ENCODE measurements at places on chromosomes 4 and X.

- no peak for DNase-seq
Measured at GRCh38 chrX:139647597-139647996, 60.4 kb downstream of the MCF2 start.

DNA sequence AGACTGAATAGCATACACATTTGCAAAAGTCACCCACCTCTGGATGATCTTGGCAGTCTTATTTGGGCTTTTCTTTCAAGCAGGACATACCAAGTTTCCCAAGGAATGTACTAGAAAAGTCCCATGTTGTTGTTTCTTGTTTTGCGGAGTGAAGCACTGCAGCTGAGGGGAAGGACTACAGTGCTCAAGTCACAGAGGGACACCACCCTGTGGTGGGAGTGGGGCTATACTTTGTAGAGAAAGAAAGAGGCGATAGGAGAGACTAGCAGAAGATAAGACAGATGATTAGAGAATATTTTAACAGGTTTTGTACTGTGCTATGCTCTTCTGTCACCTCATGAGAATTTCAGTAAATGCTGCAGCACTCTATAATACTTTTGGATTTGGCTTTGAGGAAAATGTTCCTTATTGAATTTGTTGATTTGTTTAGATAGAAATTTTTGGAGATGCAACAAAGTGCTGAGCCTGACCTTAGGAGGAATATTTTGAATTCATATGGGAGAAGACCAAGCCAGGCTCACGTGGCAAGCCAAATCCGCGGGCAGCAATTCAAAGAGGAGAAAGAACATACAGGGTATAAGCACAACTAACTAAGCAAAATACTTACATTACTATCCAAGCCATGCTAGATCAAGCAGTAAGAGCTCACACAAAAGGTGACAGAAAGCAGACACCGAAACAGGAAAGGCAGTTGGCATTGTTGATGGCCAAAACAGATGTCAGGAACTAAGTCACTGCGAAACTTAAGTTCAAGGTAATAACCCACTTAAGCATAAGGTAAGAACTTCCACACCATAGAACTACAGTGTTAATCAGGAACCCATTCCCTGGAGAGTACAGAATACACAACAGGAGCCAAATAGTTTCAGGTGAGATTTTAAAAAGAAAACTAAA is 280.3 kb upstream of the INTU start:
- no peak for DNase-seq

GRCh38 chr4:20338841-20339240 is 87.1 kb downstream of the SLIT2 start:
- DNase-seq, result no peak

GRCh38 chr4:170446782-170447181 is 357.0 kb upstream of the AADAT start:
- DNase-seq, result no peak

- no peak for DNase-seq
Measured at GRCh38 chrX:83508526-83509253, 600 bp downstream of the POU3F4 start.

- DNase-seq, result no peak
Measured at GRCh38 chr4:165364452-165365080, 14.2 kb upstream of the CPE start.

DNA sequence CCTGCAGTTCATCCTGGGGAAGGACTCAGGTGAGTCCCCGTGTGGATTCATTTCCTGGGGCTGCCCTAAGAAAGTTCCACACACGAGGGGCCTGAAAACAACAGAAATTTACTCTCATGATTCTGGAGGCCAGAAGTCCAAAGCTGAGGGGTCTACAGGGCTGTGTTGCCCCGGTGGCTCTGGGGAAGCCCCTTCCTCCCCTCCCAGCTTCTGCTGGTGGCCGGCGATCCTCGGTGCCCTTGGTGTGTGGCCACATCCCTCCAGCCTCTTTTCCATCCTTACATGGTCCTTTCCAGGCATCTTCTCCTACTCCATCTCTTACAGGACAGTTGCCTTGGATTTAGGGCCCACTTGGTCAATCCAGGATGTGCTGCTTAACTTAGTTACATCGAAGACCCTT is 15.1 kb downstream of the SH3BP2 start:
- DNase-seq, result no peak

DNA sequence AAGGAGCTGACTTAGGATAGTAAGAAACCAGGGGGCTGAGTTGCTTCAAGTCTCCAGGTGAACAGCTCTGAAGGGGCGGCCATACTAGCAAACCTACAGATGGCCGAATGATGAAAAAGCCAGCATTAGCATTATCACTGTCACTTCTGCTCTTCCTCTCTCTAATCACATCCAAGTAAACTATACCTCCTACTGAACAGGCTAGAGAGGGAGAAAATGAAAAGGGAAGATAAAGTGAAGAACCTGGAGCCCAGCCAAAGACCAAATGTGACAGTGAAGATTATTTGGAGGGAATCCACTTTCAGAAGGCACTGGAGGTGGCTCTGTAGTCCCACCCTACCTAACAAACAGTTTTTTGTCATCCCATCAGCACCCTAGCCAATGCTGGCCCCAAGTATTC is 50.4 kb upstream of the PRPS1 start:
- DNase-seq, result no peak

- no peak for DNase-seq
Measured at GRCh38 chr4:110666030-110666429, 43.2 kb upstream of the PITX2 start.

DNA sequence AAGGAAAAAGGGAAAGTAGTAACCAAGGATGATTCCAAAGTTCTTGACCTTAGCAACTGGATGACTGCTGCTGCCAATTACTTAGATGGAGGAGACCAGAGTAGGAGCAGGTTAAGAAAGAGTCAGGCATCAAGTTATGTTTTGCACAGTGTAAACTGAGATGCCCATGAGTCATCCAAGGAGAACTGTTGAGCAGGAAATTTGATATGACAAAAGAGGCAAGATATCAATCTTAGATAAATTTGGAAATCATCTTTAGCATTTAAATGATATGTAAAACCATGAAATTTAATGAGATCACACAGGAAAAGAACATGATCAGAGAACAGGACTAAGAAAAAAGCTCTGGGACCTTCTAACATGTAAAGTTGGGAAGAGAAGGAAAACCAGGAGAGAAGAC is 361.3 kb downstream of the OPHN1 start:
- DNase-seq, result no peak

DNA sequence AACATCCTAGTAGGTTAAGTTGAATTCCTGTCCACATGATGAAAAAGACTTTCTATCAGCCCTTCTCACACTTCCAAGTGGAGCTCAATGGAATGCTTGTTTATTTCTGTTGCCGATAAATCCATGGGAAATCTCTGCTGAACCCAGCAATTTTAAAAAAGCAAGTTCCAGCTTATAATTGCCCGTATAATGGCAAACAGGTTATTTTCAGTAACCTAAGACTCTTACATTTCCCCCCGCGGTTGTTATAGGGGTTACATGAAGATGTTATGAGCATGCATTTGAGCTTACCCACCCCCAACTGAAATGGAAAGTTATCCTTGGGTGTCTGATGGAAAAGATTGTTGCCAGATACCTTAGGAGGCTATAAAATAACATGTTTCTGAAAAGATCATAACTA is 136.2 kb downstream of the PALLD start:
- DNase-seq, result no peak

DNA sequence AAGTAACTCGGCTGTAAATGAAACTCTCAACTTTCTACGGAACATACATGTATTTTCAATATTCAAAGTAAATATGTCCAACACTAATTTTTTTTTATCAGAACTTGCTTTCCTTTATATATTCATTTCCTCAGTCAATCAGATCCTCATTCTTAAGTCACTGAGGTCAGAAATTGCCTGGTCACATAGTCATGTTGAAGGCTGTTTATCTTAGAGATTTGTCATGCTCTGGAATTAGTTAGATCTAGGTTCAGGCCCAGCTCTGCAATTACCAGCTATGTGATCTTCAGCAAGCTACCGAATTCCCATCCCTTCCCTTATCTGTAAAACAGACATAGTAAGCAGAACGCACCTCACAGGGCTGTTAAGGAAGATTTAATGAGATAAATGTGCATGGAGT is 228.8 kb downstream of the SPCS3 start:
- no peak for DNase-seq

DNA sequence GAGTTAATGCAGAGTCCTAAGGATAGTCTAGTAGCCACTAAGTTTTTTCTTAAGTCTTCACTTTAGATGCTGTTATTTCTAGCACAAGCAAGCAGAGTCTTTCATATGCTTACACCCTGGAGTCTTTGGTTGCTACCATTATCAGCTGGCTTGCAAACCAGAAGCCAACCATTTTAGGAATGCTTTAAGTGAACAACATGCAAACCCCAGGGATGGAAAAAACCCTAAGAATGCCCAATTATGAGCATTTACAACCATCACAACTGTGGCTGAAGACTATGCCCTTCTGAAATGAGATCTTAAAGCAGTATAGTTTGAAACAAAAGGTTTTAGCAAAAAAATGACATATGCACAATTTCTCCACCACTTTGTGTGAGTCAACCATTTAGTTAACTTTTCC is 6.6 kb downstream of the MID1IP1 start:
- no peak for DNase-seq

DNA sequence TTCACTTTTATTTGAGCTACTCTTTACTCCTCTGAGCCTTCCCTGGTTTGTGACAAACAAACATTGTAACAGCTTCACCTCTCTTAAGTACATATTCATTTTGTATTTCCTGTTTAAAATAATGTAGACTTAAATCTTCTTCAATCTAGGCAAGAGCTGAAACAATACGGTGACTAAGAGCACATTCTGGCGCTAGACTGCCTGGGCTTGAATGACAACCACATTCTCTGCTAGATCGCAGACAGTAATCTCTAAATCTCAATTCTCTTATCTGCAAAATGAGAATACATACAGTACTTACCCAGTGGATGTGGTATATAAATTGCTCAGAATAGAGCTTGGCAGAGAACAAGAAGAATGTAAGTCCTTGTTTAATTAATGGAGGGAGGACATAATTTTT is 144.8 kb downstream of the ARAP2 start:
- DNase-seq, result no peak

DNA sequence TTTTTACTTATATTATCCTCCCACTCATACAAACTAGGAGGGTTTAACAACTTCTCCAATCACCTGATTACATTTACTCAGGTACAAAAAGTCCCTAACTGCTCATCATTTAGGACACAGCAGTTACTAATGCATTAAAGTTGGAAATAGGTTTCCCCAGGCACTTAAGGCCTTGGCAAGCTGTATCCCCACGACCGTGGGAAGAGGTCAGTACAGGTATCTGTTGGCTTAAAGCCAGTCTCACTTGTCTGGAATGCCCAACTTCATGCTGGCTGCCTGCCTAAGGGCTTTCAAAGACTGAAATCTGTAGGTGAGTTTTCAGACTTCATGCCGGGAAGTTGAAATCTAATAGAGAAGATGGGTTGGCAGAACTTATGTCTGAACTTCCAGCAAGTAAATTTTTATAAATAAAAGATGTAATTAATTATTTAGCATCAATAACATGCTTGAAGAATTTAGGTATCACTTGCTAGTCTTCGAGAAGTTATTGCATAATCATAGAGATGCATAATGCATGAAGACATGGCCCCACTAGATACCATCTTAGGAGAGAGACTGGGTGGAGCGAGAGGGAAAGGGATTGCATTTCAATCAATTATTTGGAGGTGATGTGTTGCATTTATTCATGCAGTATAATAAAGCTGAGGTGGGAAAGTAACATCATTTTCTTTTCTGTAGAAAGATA is 54.2 kb downstream of the SCD5 start:
- DNase-seq, result no peak

DNA sequence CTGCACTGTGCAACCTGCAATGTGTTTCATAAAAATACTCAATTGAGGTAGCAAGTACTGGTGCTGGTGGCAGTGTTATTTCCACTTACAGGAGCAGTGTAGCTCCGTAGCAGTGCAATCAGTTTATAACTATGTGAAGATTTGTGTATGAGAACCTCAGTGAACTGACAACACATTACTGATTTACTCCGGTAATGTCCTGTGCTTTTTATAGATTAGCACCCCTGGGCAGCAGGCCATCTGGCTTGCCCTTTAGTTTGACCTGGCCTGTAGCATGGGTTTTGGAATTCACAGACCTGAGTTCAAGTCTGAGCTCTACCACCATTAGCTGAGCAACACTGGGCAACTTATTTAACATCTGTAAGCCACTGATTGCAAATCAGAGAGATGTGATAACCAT is 78.6 kb upstream of the GBA3 start:
- no peak for DNase-seq

- no peak for DNase-seq
Measured at GRCh38 chr4:26275281-26275680, 45.5 kb upstream of the RBPJ start.

- no peak for DNase-seq
Measured at GRCh38 chrX:12979026-12979607, 4.2 kb downstream of the TMSB4X start.

DNA sequence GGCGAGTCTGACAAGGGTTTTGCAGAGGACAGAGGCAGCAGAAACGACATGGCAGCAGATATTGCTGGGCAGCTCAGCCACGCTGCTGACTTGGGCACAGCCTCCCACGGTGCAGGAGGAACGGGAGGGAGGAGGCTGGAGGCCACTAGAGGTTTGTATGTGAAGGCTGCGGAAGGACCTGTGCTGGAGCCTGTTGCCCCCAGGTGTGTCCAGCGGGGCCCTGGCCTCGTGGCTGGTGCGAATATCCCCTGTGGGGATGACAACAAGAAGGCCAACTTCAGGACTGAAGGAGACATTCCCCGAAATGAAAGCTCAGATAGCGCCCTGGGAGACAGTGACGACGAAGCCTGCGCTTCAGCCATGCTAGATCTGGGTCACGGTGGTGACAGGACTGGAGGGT is 100.2 kb downstream of the FNIP2 start:
- DNase-seq, result no peak

DNA sequence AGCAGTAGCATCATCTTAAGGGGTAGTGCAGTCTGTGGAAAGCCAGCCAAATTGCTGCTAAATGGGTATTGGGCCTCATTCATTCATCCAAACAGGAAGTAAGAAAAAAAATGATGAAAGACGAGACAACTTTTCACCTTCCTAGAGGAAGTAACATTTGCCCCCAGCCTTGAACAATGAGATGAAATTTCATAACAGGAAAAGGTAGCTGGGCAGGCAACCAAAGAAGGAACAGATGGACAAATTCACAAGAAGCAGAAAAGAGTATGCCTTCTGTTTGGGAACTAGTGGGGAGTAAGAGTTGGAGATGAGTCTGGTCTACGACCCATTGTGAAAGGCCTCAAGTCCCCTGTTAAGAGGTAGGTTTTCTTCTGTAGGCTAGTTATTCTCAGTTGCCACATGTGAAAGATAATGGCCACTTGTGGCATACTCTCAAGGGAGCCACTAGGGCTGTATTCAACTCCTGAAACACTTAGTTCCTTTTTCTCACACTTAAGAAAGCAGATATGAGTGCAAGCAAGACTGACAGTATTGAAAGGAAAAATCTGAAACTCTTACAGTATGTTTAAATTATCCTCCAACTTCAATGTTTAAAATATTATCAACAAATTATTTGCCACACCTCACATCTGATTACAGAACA is 190.4 kb downstream of the AR start:
- DNase-seq, result no peak

DNA sequence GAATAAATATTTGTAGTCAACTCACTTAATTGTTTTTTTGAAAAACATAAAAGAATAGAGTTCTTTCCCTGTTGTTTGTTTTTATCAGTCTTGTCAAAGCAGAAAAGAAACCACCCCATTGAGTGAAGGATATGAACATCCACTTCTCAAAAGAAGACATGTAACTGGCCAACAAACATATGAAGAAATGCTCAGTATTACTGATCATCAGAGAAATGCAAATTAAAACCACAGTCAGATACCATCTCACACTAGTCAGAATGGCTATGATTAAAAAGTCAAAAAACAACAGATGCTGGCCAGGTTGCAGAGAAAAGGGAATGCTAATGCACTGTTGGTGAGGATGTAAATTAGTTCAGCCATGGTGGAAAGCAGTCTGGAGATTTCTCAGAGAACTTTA is 326.1 kb upstream of the EMCN start:
- DNase-seq, result no peak

- no peak for DNase-seq
Measured at GRCh38 chr4:4696530-4696929, 154.7 kb upstream of the STX18 start.
